ENCODE measurements at places on chromosomes 2 and 18.

DNA sequence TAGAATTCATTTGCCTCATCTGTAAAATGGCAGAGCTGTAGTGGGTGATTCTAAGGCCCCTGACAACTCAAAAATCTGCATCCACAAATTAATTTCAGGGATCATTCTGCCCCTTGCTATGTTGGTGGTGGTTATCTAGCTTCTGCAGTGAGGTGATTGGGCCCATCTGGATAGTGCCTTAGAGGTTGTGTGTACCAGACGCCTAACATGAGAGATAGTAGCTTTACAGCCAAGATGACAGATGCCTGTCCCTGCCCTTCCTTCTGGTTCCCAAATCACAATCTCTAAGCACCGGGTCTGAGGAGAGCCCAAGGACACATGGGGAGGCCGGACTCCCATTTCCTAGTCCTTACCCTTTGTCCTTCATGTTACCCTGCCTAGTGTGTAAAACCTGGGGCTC is 51.1 kb upstream of the TNP1 start:
- DNase-seq = no peak

DNA sequence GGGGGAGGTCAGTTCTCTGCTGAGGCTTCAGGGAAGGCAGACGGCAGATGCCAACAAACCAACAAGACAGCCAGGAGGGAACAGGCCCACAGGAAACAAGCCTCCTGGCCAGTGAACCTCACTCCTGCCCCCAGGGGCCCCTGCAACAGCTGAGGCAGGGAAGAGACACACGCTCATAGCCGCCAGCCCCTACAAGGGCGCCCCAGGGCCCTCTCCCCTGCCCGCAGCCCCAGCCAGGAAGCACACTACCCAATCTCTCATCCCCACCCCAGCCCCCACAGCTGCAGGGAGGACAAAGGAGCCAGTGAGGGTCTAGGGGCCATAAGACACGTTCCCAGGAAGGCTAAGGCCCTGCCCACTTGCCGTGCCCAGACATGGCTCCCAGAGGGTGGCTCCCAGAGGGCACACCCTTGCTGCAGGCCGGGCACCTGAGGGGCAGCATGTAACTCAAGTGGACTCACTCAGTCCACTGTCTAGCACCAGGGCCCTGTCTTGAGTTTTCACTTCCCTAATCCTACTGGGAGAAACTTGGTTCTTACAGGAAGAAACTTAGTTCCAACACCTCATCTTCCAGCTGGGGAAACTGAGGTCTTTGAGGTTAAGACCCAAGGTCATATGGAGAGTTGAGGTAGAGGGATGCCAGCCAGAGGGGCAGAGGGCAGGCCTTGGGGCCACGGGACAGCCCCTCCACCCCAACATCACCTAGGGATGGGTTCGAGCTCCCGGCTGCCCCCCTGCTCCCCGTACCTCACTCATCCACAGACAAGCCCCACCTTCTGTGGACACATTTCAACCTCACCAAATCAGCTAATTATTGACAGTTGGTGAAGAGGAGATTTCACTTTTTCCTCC is 37.3 kb downstream of the EMX1 start:
- no peak for DNase-seq

- DNase-seq = no peak
Measured at GRCh38 chr18:27746241-27746640, 430.7 kb downstream of the CDH2 start.

GRCh38 chr2:156436497-156437085 is 412 bp downstream of the GPD2 start:
- peak; percentile 4 for DNase-seq

DNA sequence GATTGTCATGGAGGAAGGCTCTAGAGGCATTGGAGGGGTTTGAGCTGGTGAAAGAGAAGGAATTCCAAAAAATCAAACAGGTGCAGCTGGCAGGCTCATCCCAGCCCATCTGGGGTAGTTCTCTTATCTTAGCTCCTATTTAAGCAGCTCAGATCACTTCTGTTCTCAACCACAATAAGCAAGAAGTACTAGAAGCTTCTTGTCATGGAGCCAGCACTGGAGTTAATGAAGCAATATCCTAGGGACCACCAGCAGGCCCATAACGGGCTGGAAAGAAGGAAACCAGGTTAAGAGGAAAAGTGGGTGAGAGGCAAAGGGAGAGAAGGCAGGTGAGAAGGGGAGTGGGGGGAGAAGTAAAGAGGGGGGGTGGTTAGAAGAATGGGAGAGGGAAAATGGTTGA is 100.7 kb upstream of the ZFP36L2 start:
- no peak for DNase-seq

Measured in activated CD4-positive, alpha-beta T cell treated with anti-CD3 and anti-CD28 coated beads for 24 hours (primary cell).